CD4-positive, alpha-beta T cell treated with Interferon alpha-2 for 1 hour (primary cell): ENCODE measurements at places on chromosomes 16 and 17.

DNA sequence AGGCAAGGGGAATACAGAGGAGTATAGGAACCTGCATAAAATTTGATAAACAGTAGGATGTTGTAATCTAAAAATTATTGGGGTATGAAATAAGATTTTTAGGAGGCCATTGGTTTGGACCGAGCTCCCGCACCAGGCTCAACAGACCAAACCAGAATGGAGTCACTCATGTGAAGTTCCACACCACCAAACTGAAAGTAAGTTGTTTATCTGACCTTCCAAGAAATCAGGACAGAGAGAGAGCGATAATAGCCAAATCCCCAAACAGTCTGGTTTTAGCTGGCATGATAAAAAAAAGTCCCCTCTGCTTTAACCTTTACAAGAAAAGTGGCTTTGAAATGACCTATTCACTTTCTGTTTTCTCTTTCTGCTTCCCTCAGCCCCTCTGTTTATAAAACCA lies 45.7 kb upstream of the SIAH1 start:
- no peak for DNase-seq

DNA sequence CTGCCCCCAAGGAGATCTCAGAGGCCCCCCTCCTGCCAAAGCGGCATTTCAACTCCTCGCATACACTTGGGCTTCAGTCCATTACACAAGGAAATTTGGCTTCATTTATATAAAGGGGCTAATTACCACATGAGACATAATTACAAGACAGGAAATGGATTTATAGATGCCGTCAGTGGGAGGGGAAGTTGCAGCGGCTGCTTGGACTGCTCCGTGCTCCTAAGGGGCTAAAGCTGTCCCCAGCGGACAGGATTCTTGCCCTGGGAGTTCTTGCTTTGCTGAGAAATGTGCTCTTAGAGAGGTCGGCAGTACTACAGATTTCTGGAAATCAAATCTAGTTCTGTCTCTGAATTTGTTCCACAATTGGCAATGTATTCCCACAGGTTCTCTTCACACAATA lies 57.2 kb upstream of the NLK start:
- DNase-seq = no peak

DNA sequence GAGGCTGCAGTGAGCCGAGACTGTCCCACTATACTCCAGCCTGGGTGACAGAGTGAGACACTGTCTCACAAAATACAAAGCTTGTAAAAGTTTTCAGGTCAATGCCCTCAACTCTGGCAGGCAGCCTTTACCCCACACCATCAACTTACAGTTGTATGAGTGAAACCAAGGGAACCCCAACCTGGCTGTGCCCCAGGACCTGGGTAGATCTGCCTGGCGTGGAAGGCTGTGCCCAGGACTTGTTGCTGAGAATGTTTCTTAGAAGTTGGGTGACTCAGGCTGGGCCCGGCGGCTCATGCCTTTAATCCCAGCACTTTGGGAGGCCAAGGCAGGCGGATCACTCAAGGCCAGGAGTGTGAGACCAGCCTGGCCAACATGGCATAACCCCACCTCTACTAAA lies 7.8 kb downstream of the CES3 start:
- DNase-seq = no peak

- peak; percentile 92 for DNase-seq
Measured at GRCh38 chr17:35244341-35245195, 1.7 kb downstream of the SLFN5 start.

- no peak for DNase-seq
Measured at GRCh38 chr17:28057731-28058246, 15.3 kb downstream of the NLK start.
